Left cardiac atrium (tissue), 4 donors: ENCODE measurements at places on chromosomes 11 and 22. TPM values are rescaled to one million over a fixed set of nuclear protein-coding genes. Genes with fewer than 3 reads are reported as not detected.

Gene LYVE1
- total RNA-seq = 250 TPM

GRCh38 chr11:21710809-21711208, 482.1 kb upstream of the ANO5 start:
- no peak for DNase-seq

DNA sequence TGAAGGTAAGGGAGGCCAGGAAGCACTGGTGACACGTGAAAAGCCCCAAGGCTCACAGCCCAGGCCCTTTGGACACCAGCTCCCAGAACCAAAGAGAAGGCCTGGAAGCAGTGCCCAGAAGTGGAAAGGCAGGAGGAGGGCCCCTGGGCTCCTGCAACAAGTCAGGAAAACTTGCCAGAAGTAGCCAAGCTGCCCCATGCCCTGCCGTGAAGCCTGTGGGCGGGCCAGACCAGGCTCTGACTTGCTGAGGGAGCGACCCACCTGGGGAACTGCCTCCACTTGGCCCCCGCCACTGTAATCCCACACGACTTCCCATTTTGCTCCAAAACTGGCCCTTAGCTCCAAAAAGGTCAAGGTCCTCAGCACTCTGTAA, 51.3 kb upstream of the ARFGAP3 start:
- DNase-seq = no peak

GRCh38 chr11:115126092-115126491, 378.1 kb downstream of the CADM1 start:
- DNase-seq = no peak

Gene ANGPTL5
- 4.0 TPM for total RNA-seq
